ENCODE measurements at places on chromosomes 3 and 15.

GRCh38 chr3:12782172-12782815 lies 14.2 kb upstream of the CAND2 start:
- DNase-seq: no peak

DNA sequence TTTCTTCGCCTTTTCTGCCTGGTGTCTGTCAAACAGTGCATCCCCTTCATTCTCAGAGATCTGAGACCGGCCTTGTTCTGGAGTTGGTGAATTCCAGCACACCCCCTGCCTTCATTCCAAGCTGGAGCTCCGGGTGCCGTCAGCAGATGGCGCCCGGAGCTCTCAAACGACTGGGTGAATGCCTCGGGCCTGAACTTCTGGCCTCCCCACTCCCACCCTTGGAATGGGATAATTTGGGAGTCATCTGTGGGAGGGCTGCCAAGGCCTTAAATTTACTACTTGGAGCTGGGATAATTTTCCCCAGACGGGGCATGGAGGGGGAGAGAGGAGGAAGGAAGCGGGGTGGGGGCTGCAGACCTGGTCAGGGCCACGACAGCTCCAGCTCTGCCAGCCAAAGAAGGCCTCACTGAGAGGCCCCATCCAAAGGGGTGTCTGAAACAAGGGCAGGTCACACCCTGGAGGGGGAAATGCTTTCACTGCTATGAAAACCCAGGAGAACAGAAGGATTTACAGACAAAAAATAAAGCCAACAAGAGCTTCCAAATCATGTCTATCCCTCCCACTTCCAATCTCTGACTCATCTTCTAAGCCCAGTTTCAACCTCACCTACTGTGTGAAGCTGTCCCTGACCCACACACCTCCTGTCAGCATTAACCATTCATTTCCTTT lies 187.9 kb downstream of the OPA1 start:
- DNase-seq: no peak

DNA sequence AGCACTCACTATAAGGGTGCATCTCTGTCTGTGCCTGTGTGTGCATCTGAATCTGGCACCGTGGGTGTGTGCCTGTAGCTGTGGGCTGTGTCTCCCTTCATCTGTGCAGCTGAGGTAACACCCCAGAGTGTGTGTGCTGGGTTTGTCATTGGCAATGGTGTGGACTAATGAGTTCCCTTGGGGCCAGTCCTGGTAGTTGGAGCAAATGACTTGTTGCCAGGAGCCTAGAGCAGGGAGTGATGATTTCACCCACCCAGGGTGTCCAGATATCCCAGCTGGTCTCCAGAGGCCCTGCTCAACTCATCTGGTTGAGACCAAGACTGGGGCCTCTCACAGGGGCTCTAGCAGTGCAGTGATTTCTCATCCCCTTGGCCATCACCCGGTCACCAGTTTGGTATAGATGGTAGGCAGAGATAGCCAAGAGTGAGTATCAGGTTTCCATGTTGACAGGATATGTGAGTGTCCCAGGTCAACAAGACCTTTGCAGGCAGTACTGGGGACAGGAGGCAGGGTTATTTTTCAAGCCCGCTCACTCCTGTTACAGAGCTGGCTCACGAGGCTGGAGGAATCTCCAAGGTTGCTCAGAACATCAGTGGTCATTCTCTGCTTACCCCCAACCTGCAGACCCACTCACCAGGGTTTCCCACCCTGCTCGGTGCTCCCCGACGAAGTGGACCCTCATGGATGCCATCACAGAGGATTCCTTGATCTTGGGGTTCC lies 4.1 kb upstream of the HDAC11 start:
- DNase-seq: no peak

DNA sequence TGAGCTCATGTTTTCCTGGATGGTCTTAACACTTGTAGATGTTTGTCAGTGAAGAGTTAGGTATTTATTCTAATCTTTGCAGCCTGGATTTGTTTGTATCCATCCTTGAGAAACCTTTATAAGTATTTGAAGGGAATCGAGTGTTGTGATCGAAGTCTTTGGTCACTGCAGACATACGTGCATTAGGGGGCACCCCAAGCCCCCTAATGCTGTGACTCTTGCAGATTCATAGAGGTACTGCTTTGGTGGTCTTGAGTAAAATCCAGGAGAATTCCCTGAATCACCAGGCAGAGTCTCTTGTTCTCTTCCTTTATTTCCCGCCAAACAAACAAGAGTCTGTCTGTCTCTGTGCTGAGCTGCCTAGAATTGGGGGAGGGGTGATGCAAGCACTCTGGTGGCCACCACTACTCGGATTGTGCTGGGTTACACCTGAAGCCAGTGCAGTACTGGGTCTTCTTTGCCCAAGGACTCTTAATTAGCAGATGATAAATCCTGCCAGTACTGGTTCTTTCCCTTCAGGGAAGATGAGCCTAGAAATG lies 170.5 kb upstream of the POU1F1 start:
- DNase-seq: no peak

DNA sequence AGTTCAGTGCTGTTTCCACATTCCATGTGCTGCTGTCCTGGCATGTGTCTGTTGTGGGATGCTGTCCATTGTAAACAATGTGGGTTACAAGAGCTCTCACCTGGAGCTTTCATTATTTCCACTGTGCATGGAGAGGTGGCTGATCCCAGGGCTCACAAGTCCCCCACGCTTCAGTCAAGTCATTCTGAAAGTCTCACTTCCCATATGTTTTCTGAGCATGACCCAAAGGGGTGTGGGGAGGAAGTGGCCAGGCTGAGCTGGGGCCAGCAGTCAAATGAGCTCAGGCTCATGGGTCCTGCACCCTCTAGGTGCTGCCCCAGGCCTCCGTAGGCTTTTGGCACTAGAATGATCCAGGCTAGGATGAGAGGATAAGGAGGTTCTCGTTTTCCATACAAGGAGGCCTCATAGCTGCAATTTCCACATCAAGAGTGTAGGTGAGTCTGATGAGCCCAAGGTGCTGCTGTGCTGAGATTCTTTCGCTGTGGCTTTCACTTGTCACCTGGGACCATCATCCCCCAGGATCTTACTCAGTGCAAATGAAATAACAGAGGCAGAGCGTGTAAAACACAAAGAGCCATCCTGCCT lies 22.0 kb downstream of the STARD5 start:
- DNase-seq: no peak

GRCh38 chr3:112261742-112262141 lies 32.3 kb downstream of the SLC9C1 start:
- no peak for DNase-seq

All from activated naive CD4-positive, alpha-beta T cell (primary cell).